ENCODE measurements at places on chromosomes 2 and 18.

DNA sequence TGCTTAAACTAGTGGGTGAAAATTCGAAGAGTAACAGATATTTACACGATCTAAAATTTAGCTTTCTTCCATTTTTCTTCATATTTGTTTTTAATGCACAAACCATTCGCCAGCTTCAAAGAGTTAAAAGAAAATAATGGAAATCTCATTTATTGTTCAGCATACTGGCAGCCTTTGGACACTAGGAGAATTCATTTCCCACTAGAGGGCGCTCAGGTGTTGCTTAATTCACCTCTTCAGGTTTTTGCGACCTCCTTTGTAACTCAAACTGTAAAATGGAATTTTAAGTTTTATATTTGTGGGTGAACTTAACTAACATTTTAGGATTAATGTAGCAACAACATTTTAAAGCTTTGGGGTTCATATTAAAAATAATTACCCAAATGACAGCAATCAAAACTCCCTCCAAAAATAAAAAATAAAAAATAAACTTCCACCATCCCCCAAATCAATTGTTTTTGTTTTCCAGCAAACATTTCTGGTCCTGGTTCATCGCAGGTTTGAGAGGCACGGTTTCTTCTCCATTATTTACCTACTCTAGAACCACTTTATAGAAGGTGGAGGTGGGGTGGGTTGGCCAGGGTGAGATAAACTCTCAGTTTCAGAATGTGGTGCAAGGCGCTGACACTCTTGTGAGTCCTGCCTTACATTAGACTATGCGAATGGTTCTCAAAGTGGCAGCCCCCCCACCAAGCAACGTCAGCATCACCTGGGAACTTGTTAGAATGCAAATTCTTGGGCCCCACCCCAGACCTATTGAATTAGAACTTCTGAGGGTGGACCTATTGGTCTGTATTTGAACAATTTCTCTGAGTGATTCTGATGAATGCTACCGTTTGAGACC lies 24.7 kb upstream of the PNPT1 start:
- DNase-seq: peak; percentile 72

GRCh38 chr2:241499146-241499965 lies 9.0 kb downstream of the STK25 start:
- no peak for DNase-seq

DNA sequence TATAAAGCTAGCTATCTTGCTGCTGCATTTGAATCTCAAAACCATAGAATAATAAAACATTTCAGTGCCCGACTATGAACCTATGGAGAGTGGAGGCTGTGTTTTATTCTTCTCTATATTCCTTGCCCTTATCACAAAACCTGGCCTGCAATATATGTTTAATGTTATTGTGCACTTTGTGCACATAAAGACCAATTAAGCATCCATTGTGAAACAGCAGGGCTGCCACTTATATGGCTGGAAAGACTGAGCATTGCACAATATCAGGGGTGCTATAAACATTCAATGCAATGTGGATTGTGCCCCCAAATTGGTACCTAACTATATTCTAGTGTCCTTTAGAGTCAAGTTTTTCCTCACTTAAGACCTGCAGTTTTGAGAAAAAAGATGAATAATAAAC lies 83.2 kb downstream of the RDH14 start:
- no peak for DNase-seq

DNA sequence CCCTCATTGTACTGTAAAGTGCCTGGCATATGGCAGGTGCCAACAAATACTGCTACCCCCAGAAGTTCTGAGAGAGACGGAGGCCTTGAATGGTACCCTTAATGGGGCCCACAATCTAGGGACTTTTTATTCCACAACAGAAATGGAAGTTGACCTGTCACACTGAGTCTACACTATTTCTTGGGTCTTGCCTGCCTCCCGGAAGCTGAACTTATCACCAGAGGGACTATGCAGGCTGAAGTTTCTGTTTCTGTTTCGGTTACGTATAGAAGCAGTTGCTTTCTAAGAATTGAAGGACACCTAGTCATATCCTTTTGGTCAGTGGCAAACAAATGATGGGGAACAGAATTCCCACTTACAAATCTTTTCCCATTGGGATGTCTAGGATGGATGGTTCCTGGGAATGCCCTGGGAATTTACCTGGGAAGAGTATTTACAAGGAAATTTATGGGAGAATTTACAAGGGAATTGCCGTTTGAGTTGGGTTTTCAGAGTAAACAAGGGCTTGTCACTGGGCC lies 74.2 kb downstream of the HS1BP3 start:
- no peak for DNase-seq

- DNase-seq: peak; percentile 65
Observed at GRCh38 chr2:235493775-235494715, at the start of gene AGAP1. AGAP1 (plus strand) TSS chr2:235494043.

- DNase-seq: no peak
Observed at GRCh38 chr2:189037518-189037917, 63.3 kb downstream of the COL3A1 start.

DNA sequence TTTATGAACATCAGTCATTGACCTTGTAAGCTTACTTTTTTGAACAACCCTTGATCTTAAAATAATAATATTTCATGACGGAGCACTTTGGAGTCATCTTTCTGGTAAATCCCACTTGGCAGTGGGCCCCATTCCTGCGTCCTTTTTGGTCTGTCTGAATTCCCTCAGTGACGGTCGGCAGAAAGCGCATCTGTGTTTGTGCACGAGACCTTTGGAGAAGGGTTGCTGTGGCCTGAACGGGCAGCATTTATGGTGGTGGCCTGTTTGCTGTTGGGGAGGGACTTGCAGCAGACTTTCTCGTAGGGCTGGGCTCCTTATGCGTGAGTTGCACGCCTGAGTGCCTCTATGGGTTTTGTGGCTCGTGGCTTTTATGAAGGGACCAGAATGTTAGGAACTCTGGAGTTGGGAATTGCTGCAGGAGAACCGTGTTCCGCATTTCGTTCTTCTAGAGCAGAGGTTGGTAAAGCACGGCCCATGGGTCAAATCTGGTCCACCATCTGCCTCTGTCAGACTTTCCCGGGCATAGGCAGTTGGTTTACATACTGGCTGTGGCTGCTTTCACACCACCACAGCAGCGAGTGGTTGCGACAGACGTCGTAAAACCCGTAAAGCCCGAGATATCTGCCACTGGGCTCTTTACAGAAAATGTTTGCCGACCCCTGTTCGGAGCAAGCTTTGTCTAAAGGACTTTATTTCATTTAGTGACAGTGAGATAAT lies 30.8 kb downstream of the LPIN1 start:
- DNase-seq: no peak

- DNase-seq: no peak
Observed at GRCh38 chr2:189013031-189013430, 38.9 kb downstream of the COL3A1 start.

- no peak for DNase-seq
Observed at GRCh38 chr2:62147610-62148301, 48.2 kb upstream of the B3GNT2 start.

GRCh38 chr18:47737956-47738355 lies 192.5 kb downstream of the SMAD2 start:
- no peak for DNase-seq

- no peak for DNase-seq
Observed at GRCh38 chr2:105581555-105581944, 163.2 kb upstream of the NCK2 start.

DNA sequence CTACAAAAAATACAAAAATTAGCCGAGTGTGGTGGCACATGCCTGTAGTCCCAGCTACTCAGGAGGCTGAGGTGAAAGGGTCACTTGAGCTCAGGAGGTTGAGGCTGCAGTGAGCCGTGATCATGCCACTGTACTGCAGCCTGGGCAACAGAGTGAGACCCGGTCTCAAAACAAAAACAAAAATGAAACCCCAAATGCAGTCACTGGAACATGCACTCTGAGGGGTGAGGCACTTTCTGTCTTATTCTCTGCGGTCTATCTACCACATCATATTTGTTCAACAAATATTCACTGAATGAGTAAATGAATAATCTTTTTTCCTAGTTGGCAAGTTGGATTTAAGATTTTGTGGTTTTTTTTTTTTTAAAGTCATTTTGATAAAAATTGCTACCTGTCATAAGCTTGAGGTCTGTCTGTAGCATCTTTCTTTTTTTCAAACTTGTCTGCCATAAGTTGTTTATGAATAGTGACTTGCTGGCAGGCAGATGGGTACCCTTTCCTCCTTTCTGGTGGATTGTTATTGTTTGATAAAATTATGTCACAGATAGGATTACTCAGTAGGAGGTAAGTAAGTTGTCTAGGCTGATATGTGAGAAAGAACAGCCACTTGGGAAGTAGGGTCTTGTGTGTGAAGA lies 11.8 kb downstream of the CHRNA1 start:
- DNase-seq: no peak

Measured in NCI-H524 (cell line).